Fibroblast of skin of right quadriceps (primary cell): ENCODE measurements at places on chromosomes 5 and 9.

DNA sequence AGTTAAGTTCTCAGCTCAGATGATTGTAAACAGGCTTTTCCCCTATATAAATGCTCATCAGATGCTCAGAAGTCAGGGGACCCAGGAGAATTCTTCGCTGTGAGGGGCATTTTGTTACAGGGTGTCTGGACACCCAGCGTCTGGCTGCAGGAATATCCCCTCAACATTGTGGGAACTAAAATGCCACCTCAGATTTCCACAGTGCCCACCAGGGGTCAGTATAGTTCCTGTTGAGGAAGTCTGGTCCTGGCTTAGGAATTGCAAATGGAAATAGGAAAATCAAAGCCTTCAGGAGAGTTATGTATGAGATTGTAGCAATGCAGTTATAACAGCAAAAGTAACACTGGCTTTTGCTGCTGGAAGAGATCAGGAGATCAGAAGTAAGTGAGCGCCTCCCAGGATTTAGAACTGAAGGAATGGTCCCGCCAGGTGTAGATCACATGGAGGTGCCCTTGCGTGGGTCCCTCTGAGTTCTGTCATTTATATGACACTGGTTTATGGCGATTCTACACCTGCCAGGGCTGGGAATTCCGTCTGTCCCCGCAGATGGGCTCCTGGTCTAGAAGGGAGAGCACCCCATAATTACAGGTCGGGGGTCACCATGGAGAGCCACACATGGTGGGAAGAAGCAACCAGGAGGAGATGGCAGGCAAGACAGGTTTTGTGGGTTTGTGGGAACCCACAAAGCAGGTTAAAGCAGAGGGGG, 47.1 kb upstream of the CTSL start:
- peak; percentile 72 for DNase-seq

DNA sequence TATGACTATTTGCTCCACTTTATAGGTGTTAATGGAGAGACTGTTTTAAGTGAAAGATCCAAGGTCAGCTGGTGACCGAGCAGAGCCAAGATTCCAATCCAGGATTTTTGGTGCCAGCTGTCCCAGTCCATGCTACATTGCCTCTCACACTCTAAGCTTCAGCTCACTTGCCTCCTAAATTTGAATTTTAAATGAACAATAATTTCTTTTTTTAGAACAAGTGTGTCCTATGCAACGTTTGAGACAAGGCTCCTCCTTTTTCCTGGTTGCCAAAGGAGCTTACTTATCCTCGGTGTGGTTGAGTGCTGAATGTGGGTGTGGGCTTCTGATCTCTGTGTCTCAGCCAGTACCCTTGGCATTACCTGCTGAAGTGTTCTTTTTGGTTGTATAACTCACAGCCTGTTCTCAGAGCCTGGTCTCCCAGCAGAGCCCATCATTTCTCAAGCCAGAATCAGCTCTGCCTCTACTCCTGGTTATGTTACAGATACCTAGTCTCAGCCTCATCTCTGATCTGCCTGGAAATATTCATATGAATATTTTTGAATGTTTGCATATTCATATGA, 4.0 kb upstream of the PRRC1 start:
- no peak for DNase-seq

DNA sequence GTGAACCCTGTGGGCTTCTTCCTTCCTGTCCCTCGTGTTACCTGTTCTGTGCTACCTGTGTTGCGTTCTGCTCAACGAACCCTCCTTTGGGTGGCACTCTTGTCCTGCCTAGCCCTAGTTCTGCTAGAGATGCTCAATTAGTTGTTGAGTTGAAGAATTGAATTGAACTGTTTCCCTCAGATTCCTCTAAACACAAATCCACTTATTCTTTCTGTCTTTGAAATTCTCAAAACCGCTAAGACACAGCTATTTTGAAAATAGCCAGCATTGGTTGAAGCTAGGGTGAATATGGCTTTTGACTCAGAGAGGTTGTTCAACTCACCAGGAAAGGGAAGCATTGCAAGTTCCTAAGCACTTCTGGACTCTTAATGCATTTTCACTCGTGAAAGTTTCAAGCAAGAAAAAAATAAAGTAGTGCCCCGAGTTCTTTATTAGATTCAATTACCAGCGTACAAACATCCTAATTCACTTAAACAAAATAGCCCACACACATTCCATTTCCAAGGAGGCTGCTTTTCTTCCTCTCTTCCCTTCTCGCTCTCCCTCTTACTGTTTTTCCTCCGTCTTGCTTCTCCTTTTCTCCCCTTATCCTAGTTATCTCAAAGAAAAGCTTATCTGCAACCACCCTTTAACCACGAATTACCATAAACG, 642 bp upstream of the ITGA1 start:
- peak; percentile 11 for DNase-seq

DNA sequence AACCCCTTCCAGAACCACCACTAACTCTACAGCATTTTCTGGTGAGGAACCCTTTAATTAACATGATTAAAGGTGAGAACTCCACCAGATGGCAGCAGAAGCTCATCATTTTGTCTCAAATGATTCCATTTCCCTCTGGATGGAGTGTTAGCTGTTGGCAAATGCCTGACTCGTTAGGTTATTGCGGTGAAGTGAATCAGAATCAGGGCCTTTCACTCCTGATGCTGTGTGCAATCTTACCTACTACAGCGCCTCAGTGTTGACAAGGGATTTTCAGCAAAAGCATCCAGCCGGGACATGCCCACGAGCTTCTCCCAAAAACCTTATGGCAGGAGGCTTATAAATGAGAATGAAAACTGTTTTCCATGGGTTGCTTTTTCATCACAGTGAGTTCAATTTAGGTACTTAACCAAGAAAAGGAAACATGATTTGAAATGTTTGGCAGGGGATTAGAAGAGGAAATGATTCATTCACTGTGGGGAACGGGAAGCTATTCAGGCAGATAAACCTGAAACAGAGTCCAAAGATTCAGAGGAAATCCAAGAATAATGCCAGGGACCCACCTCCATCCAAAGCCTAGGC, 48.0 kb upstream of the CAST start:
- DNase-seq, result peak; percentile 93

- peak; percentile 84 for DNase-seq
Observed at GRCh38 chr5:472656-473550, 29.9 kb downstream of the EXOC3 start.

DNA sequence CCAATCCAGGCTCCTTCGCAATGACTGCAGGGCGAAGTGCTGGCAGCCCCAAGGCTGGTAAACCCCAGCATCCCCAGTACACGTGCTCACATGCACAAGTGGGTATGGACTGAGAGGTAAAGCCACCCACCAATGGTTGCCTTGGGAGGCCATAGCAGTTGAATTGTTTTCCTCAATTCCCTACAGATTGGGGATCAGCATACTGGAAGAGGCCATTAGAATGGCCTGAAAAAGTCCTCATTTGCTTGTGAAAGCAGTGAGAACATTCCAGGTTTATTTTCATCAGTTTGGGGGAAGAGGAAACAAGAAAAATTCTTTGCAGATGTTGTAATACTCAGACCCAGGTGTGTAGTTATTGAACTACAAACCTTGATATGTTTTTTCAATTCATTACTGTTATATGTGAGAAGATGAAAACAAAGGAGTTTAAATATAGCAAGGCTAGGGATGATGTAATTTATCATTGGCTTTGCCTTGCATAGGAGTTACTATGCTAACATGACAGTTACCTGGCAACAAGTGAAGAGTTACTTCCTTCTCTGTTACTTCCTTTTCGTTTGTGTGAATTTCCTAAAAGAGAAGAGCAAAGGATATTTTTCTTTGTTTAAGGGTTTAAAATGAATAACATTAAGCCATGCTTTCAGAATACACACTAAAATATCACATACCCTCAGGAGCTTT, 36.4 kb downstream of the MTMR12 start:
- peak; percentile 39 for DNase-seq

- DNase-seq, result peak; percentile 13
Observed at GRCh38 chr9:132997591-132997990, 19.1 kb downstream of the GFI1B start.

DNA sequence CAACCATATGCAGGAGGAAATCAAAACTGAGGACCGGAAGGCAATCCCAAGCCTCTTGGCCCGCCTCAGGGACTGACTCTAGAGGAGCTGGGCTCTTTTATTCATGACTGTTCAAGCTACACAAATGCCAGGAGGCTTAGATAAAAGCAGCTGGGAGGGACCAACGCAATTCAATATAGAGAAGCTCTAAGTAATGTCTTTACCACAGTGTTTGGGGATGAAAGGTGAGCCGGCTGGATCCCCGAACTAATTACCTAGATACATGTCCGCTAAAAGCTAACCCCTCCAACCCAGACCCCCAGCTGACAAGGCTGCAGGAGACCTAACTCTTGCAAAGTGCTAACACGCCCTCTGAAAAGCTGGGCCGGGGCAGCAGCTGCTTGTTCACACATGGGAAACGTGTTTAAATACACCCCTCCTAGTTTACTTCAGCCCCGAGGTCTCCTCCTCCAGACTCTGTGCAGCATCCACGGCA, 67.5 kb downstream of the TLE1 start:
- DNase-seq, result no peak

DNA sequence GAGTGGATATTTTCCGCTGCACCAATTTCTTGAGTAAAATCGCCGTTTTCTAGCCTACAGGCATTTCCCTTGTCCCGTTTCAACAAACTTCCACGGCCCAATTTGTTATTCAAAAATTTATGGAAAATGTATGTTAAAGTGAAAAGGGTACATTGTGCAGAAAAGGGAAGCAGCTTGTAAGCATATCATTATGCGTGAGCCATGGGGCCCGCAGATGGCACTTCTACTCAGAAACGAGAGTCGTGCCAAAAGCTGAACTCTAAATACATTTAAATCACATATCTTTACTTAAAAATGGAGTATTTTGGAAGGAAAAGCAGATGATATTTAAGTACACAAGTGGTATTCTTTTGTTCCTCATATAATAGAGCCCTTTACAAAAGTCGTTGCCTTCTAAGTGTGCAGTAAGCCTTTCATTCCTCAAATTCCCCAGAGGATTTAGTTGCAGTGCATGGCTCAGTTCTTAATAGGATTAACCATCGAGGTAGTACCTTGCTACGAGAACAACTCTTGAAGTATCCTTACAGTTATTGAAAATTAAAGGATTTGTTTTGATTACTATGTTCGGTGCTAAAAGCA, 1227.2 kb upstream of the WWC1 start:
- no peak for DNase-seq
